AG20443 (cell line): ENCODE measurements at places on chromosomes 5 and 9.

GRCh38 chr5:173237875-173238220 is 2.8 kb upstream of the NKX2-5 start:
- no peak for DNase-seq

DNA sequence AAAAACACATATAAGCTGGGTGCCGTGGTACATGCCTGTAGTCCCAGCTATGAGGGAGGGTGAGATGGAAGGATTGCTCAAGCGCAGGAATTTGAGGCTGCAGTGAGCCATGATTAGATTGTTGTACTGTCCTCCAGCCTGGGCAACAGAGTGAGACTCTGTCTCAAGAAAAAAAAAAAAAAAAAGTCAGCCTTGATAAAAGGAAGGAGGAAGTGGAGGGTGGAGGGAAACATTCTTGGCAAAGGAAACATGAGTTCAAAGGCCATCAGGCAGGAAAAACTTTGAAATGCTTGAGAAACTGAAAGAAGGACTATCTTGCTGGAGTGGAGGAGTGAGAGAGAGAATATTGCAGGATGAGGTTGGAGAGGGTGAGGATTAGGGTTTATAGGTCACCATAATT is 18.3 kb upstream of the ANKHD1 start:
- DNase-seq = no peak

- DNase-seq = no peak
These were observed 44.2 kb upstream of the PHF2 start for GRCh38 chr9:93532141-93532540.

- DNase-seq = no peak
These were observed 203.3 kb upstream of the DMRT1 start for GRCh38 chr9:638152-638551.

DNA sequence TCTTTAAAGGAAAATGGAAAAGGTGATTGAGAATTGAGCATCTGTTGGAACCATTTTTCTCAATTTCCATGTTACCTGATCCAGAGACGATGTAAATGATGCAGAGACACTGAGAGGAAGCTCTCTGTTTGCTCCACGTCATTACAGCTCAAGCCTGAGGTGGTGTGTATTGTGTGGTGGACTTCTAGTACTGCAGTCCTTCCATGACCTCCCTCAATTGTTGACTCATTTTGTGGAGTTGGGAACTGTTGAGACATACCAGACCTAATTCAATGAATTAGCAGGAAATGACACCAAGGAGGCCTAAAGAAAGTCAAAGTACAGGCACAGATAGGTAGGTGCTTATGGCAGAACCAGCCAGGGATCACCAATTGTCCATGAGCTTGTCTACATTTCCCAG is 15.6 kb upstream of the LVRN start:
- peak; percentile 37 for DNase-seq

DNA sequence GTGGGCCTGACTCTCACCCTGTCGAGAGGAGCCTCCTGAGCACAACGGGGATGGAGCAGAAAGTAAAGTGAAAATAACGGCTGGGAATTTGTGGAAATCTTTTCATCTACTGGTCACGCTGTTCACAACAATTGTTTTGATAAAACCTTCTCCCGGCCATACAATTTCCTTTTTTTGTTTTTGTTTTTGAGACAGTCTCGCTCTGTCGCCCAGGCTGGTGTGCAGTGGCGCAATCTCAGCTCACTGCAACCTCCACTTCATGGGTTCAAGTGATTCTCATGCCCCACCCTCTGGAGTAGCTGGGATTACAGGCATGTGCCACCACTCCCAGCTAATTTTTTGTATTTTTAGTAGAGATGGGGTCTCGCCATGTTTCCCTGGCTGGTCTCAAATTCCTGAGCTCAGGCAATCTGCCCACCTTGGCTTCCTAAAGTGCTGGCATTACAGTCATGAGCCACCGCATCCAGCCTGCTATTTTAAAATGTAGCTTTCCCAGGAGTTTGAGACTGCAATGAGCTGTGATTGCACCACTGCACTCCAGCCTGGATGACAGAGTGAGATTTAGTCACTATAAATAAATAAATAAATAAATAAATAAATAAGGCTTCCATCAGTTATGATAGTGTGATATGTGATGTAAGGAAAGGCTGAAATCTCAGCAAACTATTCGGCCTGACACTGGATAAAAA is 73.5 kb upstream of the PTGER4 start:
- no peak for DNase-seq

- DNase-seq = no peak
These were observed 50.4 kb upstream of the PRR16 start for GRCh38 chr5:120413686-120414085.

- DNase-seq = no peak
These were observed 265.1 kb downstream of the IRX2 start for GRCh38 chr5:2486373-2486772.

- DNase-seq = no peak
These were observed 28.1 kb downstream of the TSTD2 start for GRCh38 chr9:97604901-97605645.

DNA sequence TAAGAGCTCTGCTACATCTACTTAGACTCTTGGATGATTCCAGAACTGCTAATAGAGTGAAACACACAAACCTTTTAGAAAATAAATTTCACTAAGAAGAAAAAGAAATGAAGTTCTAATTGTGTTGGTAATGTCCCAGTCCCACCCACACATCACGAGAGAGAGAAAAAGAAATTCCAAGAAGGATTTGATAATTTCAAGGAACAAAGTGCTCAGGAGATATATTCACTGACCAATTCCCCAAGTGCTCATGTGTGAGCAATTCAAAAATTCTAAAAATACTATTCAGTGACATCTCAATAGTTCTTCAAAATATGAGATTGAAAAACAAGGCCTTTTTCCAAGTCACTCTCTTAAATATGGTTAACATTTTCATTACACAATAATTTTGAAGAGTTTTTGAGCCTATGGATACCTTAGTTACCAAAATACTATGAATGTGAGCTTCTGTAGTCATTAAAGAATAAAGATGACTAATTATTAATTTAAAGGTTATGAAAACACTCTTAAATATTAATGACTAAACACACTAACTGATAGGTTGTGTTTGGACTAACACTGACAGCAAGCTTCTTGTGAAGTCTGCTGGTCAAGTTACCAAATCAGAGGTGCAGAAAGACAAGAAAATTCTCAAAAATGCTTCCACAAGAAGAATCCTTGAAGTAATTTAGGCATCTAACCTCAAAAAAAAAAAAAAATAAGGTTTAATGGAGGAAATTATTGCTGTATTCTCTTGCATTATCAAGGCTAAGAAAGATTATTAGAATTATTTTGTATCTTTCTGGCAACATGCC is 245.3 kb downstream of the PDE4D start:
- no peak for DNase-seq

- DNase-seq = no peak
These were observed 3.3 kb downstream of the TMEM174 start for GRCh38 chr5:73176250-73176649.

- no peak for DNase-seq
These were observed 3.9 kb upstream of the CFAP95 start for GRCh38 chr9:69816735-69817134.

DNA sequence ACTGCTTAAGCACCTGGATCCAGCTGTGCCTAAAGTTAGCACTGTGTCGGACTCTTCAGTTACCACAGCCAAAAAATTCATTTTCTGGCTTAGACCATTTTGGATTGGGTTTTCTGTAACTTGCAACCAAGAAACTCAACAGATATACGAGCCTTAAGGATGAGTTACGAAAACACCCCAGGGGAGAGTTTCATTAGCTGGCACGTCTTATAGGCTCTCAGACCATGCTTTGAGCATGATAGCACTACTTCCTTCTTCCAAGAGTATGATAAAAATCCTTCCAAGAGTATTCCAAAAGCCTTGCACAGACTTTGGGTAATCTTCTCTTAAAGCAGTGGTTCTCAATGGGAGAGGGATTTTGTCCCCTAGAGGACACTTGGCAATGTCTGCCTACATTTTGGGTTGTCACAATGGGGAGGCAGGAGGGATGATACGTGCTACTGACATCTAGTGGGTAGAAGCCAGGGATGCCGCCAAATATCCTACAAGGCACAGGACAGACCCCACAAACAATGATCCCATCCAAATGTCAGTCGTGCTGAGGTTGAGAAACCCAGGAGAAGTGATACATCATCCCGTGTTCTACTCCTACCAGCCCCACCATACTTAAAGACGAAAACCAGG is 64.8 kb downstream of the SMIM23 start:
- DNase-seq = no peak

GRCh38 chr9:86614871-86615849 is 260.9 kb upstream of the TUT7 start:
- peak; percentile 75 for DNase-seq

DNA sequence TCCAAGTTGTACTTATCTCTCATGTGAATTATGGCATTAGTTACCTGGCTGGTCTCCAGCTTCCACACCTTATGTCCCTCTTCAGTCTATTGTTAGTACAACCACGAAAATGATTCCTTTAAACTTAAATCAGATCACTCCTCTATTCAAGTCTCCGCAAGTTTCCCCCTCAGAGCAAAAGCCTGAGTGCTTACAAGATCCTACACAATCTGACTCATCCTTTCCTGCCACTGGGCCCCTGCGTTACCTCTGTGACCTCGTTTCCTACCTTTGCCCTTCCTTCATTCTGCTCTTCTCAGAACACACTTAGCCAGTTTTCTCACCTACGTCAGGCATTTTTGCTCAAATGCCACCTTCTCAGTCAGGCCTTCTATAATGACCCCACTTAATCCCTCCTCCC is 45.1 kb upstream of the GLIS3 start:
- DNase-seq = no peak

DNA sequence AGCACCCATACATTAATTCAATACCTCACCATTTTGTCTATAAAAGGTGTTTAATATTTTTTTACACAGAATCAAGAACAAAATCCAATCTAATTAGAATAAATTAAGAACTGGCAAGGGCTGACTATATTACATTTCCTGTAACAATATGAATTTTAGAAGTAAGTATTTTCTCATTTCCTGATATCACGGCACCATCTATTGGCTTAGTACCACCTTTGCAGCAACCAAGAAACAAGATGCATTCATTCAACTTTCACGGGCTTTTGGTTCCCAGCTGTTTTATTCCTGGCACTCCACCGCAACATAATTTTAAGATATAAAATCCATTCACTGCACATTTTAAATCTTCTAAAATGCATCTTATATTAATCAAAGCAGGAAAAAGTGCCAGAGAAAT is 20.6 kb downstream of the PSMB7 start:
- DNase-seq = no peak

GRCh38 chr5:142915813-142916424 is 145.7 kb downstream of the ARHGAP26 start:
- peak; percentile 39 for DNase-seq

DNA sequence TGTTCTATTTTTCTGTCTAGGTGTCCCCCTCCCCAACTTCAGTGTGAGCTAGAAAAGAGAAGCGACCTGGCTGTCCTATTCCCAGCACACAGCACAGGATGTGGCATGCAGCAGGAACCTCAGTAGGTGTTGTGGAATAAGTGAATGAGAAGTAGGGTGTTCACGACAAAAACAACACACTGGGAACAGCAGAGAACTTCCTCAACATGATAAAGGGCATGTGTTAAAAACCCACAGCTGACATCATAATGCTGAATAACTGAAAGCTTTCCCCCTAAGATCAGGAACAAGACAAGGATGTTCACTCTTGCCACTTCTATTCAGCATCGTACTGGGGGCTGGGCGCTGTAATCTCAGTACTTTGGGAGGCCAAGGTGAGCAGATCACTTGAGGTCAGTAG is 155.6 kb upstream of the ZNF618 start:
- DNase-seq = no peak

DNA sequence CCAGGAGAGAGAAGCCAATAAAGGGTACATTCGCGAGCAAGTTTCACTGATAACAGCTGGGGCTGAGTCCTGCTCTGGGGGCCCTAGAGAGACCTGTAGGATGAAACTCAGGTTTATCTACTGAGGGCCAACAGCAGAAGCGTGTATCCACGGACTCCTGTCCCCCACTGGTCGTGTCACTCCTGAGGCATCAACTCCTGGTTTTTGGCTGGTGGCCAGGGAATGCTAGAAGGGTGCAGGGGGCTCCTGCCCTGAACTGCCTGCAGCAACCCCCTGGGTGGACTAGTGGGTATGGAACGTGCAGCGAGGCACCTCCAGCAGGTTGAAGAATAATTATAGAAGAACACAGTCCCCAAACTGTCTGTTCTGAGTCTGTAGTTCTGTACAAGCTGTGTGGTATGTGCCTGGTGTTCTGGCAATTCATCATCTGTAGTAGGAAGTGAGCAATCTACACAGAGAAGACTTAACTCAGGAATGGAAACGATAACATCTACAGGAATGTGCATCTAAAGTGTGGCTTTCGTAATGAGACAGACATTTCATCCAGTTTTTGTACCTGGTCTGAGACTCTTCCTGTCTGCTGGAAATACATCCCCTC is 64.5 kb upstream of the GNA14 start:
- DNase-seq = peak; percentile 53

GRCh38 chr9:129868872-129869486 is 33.7 kb downstream of the USP20 start:
- no peak for DNase-seq

GRCh38 chr9:8867148-8867547 is 1067.6 kb upstream of the DMAC1 start:
- no peak for DNase-seq

GRCh38 chr5:140598836-140599235 is 34.1 kb downstream of the CD14 start:
- DNase-seq = no peak

DNA sequence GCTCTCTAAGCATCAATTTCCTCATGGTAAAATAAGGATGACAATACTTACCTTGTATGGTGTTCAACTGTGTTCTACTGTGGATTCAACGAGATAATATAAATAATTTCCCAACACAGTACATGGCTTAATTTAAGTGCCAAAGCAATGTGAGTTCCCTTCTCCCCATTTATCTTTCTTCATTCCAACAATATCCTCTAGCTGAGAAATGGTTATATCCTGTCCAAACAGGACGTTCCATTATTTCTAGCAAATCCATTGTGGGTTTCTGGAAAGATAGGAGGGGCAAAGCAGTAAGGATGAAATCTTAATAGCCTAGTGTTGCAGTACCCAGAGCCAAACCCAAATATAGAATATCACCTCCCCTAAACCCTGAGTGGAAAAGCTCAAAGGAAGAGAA is 22.0 kb downstream of the ABCA1 start:
- no peak for DNase-seq

DNA sequence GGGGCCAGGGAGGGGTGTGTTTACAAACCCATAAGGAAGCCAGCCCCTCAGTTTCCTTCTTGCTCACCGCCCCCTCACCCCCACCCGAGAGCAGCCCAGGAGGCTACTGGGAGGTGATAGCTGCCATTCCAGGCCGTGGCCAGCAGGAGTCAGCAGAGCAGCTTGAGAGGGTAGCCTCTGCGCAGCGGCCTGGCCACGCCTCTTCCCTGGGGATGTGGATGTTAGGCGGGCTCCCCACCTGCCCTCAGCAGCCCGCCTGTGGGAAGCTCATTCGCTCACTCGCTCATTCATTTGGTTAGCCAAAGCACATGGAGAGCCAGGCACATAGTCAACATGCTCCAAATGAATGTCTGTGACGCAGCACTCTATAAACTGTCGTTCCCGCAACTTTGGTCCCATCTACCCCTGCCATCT is 6.1 kb upstream of the DPM2 start:
- DNase-seq = peak; percentile 90

- no peak for DNase-seq
These were observed 51.1 kb downstream of the KLF4 start for GRCh38 chr9:107438211-107439031.
